ENCODE measurements at places on chromosomes 4 and X. TPM values are rescaled to one million over a fixed set of nuclear protein-coding genes. Genes with fewer than 3 reads are reported as not detected.

Gene DGAT2L6
- polyA plus RNA-seq = not detected

Gene XAGE2
- not detected for polyA plus RNA-seq

Gene UGT2B10
- polyA plus RNA-seq = not detected

Gene PQBP1
- polyA plus RNA-seq = 60.3 TPM

Gene ENPP6
- 0.11 TPM for polyA plus RNA-seq

Gene MXRA5
- 2.3 TPM for polyA plus RNA-seq

Gene DCAF4L1
- polyA plus RNA-seq = 0.02 TPM

Gene CCNB3
- polyA plus RNA-seq = 0.41 TPM
